Stimulated activated CD4-positive, alpha-beta T cell treated with anti-CD3 and anti-CD28 coated beads, Interleukin-2, amount 100 ng/mL, for 48 hours (primary cell): ENCODE measurements at places on chromosomes 6 and 20.
A peak's percentile ranks its signal among the peaks of the same experiment; 100 is the strongest.

DNA sequence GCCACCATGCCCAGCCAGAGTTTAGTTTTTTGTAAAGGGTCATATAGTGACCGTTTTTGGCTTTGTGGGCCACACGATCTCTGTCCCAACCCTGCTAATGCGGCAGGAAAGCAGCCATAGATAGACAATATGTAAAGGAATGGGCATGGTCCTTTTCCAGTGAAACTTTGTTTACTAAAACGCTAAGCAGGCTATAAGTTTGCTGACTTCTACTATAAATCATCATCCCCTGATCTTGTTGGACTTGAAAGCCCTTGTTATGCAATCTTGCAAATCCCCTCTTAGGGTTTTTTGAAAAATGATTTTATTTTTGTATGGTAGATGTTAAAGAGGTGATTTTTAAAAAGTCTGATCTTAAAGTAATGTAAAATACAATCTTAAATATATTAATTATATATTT, 63.6 kb downstream of the CBFA2T2 start:
- DNase-seq, result no peak

DNA sequence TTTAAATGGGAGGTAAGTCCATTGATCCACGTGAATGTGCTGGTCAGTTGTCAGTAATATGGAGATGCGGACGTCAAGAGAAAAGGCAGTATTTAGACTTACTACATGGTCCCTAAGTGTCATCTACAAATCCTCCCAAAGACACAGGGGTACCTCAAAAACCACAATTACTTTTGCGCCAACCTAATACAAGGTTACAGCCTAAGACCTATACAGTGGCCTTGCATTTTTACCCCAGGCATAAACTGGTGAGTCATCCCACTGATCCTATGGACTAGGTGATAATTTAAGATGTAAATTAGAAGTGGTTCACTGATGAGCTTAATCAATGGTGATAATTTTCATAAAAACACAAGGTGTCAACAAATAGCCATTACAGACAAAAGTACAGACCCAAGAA, 141.0 kb downstream of the NFATC2 start:
- no peak for DNase-seq

DNA sequence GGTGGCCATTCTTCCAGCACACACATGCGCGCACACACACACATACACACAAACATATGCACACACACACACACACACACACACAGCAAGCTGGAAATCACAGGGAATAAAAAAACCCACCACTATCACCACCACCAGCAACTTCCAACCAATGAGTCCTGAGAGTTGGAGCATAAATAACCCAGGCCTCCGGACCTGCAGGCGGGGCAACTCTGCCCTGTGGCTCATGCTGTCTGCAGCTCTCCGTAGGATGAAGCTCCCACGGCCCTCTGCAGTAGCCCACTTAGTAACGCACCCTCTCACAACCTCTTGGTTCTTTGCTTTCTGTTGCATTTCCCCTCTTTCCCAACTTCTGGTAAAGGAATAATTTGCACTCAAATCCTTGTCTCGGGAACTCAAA, 275.2 kb downstream of the PREX1 start:
- DNase-seq, result no peak

- DNase-seq, result no peak
These were observed 9.0 kb downstream of the BRD2 start for GRCh38 chr6:32977272-32977952.

- DNase-seq, result no peak
These were observed 596.0 kb downstream of the EPM2A start for GRCh38 chr6:145139140-145139850.

DNA sequence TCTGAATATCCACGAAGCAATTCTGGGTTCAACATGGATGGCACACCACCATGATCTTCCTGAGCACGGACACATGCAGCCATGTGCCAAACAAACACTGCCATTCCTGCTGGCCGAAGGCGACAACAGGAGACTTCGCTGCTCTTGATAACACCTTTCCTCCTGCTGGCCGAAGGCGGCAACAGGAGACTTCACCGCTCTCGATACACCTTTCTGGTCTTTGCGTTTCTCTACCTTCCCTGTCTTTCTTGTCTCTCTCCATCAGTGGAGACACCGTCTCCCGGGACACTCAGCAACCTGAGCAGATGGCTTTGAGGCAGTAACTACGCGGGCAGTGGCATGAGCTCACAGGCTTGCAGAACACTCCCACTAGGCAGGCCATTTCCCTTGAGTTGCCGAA, 54.9 kb upstream of the MPC1 start:
- no peak for DNase-seq

GRCh38 chr6:110528101-110528929, 51.9 kb upstream of the SLC22A16 start:
- peak; percentile 34 for DNase-seq

DNA sequence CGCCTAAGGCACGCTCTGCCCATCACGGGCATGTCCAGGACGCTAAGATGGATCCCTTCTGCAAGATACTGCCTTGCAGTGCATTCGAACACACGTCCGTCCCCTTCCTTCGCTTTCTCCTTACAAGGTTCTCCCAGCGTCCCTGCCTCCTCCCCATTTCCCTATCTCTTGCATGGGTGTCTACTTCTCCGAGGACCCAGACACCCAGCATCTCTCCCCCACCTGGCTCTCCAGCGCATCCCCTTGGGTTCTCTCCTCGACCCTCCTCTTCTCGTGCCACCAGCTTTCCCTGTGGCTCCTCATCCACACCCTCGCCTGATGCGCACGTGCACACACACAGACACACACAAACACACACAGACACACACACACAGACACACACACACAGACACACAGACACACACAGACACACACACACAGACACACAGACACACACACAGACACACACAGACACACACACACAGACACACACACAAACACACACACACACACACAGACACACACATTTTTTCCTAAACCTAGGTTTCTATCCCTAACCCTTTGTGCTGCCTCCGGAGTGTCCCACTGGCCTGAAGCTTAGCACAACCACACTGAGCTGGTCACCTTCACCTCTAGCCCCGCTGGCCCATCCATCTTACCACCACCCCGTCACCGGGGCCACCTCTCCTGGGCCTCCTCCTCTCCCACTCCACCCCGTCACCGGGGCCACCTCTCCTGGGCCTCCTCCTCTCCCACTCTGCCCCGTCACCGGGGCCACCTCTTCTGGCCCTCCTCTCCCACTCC, 31.9 kb downstream of the ANKRD60 start:
- no peak for DNase-seq

DNA sequence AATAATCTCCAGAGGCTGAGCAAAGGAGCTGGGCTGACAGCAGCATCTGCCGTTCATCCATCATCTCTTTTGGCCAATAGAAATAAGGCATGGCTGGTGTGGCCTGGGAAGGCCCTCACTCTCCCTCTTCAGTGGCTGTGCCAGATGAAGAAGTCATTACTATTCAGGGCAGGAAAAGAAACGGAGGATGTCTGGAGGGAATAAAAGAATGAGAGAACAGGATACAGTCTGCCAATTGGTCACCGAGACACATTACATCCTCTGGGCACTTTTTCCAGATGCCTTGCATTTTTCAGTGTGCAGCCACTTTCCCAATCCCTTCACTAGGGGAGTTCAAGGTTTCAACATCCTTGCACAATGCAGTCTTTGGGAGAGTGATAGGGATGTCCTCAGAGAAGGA, 32.2 kb upstream of the VGLL2 start:
- DNase-seq, result no peak

GRCh38 chr6:28750926-28751458, 172.8 kb downstream of the TRIM27 start:
- no peak for DNase-seq

DNA sequence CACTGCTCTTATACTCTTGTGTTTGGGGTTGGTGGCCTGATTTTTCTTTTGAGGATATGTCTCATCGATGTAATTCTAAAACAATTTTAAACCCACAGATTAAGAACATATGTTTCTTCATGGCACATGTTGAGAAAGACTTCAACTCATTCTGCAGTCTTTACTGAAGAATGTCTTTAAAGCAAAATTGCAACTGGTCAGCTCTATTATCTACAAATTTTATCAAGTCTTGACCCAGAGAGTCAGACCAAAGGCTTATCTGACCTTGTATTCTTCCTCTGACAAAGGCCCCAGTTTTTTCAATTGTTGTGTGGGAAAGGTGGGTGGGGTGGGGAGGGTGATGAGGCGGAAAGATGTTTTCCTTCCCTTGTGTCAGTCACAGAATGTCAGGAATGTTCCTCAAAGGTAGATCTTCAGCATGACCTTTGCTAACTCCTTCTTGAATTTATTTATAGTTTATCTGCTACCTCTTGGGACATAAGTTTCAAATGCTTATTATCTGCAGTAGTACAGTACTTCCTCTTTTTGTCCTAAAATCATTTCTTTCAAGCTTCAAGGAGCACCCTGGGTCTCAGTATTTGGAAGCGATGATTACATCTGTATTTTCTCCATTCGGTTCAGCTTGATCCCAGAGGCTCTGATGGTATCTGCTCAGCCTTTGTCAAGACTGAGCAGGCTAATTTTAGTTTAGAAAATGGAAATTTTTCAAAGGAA, 63.2 kb upstream of the TIAM2 start:
- DNase-seq, result no peak

DNA sequence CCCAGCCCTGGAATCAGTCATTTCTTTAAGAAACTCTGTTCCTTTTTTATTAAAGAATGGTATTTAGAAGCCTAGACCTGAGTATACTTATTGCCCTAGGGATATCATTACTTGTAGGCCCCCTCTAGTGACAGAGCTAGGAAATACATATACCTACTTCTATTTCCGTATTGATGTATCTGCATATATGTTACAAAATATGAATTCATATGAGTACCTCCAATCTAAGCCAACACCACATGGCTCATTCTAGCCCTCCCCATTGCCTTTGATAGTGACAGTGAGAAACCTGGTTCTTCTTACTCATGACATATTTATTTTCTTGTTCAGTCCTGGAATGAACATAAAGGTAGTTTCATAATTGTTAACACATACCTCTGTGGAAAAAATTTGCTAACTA, 137.2 kb downstream of the FARS2 start:
- DNase-seq, result peak; percentile 7

DNA sequence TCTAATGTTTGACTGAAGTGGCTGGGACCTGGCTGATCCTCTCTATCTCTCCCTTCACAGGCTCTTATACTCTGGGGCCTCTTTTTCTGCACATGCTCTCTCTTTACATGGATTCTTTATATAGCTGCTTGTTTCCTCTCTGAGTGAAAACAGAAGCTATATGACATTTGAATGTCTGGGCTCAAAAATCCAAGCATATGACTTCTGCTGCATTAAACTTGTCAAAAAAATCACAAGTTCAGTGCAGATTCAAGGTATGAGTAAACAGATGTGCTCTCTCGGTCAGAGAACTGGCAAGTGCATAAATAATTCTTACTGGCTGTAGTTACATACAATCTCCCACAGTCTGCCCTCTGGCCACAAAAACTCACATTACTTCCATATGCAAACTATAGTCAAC, 96.6 kb downstream of the LCA5 start:
- DNase-seq, result no peak

DNA sequence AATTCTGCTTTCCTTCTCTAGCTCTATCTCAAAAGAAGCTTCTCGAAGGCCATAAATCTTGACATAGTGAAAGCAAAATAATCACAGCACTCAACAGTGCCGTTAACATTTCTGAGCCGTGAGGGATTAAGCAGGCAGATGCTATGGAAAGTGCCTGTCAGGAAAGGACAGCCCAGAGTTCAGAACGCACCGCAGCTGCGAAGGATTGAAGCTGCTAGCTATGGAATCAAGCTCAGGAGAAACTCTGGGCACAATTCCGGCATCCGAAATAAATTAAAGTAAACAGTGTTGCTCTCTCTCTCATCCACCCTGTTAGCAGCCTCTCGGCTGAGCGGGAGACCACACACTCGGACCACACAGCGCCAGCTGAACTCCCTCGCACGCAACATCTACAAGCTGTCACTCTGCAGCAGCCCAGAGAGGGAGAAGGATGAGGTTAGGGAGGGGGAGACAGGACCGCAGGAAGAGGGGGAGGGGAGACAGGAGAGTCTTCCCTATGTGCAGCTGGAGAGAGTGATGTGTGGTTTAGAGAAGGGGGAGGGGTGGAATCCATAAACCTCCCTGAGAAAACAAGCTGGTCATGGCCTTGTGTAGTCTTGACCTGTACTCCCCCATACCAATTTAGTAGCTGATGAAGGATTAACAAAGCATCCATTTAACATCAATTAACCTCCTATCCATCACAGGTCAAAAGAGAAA, 9.0 kb downstream of the EXOC2 start:
- no peak for DNase-seq

DNA sequence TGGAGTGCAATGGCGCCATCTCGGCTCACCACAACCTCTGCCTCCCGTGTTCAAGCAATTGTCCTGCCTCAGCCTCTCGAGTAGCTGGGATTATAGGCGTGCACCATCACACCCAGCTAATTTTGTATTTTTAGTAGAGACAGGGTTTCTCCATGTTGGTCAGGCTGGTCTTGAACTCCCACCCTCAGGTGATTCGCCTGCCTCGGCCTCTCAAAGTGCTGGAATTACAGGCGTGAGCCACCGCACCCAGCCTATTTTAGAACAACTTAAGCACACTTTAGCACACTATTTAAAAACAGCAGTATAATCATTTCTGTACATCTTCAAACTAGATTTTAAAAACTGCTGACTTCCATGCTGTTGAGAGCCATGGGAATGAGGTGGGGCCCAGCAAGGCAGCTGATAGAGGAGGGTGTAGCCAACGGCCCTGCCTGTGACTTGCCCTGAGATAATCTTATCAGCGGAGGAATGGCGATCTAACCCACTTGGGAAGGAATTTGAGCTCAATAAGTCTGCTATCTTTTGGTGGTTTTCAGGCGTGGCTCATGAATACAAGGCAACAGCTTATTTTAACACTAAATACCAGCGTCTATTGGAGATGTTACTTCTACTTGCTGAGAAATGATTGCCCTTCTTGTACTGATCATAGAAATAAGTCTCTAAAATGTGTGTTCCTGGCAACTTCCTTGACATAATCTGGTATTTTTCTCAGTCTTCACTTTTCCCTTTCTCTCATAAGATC, 12.1 kb downstream of the ZDHHC14 start:
- DNase-seq, result no peak

DNA sequence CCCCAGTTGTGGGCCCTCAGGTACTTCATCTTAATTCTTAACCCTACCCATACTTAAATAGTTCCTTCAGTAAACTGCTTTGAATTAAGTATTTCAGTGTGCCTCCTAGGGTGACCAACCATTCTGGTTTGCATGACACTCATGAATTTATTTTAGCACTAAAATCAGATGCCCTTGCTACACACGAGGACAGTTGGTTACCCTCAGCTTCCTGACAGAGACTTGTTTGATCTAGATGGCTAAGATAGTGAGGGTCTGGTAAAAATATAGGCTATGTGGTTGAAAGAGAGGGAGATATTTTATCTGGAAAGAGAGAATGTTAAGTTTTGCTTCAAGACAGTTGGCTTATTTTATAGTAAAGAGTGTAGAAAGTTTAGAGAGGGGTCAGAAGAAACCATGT, 10.6 kb downstream of the PGK2 start:
- DNase-seq, result no peak

DNA sequence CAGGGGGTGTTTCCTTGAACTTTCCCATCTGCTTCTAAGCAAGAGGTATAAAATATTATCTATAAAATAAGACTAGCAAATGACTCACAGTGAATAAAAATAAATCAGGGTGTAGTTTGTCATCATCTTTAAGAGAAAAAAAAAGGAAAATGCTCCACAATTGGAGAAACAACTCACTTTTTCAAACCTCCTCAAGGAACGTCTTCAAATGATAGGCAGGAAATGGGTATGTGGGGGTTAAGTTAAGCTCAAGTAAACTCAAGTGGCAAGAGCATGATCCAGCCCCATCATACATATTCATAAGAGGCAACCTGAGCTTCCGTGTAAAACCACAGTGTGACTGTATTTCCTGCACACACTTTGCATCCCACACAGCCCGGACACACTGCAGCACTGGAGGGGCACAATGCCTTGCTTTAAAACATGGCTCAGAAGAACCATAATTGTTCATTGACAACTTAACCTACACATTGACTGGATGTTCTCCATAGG, 58.5 kb upstream of the CEP85L start:
- peak; percentile 57 for DNase-seq
